AG09309 (cell line): ENCODE measurements at places on chromosomes 7 and 10.

DNA sequence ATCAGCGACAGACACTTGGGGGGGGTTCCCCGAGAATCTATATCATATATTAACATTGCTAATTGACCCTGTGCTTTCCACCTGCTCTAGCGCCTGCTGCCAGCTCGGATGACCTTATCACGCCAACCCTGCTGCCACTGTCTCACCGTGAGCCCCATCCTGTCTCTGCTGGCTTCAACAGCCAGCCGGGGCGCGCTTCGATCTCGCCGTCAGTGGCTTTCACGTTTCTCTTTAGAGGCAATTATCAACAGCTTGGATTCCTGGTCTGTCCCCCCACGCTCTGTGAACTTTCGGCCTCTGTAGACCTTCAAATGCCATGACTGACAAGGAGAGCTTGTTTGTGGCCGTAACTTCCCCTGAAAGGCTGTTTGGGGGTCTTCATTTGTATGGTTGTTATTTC, 123.0 kb downstream of the EBF3 start:
- no peak for DNase-seq

- no peak for DNase-seq
These were observed 15.3 kb downstream of the IGF2BP3 start for GRCh38 chr7:23454881-23455526.

DNA sequence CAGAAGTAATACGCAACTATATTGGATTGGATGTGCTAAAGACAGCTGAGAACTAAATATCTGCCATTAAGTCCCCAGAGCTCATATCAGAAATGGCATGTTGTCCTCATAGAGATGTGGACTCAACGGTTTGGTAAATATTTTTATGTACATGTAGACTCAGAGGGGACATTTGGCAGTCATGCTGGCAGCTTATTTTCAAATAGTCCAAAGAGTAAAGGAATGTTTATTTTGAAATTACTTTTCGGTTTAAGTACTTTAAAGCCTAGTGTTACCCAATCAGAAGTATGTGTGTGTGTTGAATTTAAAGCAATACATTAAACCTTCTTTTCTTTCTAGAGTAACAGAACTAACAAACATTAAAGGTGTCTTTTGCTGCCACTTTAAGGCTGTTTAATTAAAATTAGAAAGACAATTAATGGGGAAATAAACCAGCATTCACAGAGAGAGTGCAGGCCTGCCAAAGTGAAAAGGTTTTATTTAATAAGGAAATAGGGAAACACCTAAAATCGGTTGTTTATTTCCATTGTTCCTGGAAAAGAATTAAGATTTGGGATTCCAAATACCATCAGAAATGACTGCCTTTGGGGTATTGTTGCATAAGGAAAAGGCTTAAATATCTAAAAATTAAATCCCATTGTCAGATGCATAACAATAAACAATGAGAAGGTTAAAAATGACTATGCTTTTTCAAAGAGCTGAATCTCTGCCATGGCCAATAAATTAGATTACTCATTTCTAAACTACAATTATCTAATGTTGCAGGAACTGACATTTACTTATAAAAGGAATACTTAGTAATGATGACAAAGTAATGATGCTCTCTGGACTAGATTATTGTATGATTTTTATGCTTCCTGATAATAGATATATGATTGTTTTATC, 113.4 kb upstream of the AHR start:
- DNase-seq, result peak; percentile 31

GRCh38 chr10:85609509-85609908, 757.1 kb downstream of the GRID1 start:
- no peak for DNase-seq

- no peak for DNase-seq
These were observed 199.4 kb downstream of the HDAC9 start for GRCh38 chr7:18694911-18695310.

DNA sequence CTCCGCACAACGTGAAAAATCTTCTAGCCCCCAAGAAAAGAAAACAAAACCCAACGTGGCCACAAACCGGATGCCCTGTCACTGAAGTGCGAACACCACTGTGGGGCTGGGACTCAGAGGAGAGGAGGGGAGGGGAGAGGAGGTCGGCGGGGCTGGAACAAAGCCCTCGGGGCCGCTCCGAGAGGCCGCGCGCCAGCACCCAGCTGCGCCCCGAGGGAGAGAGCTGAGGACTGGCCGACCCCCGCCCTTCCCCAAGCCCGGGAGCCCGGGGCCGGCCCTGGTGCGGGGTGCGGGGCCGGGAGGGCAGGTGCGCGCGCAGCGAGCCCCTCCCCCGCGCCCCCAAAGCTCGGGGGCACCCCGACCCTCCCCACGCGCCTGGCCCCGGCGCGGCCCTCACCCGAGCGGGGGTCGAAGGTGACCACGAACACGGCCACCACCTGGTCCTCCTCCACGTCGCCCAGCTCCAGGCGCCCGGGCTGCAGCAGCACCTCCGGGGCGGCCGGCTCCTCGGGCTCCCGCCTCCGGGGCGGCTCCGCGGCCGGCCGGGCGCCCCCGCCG, 398 bp downstream of the DENND11 start:
- no peak for DNase-seq

- DNase-seq, result no peak
These were observed 55.0 kb downstream of the RAB11FIP2 start for GRCh38 chr10:117991701-117992100.

- DNase-seq, result no peak
These were observed 366.9 kb upstream of the NUPR2 start for GRCh38 chr7:56483153-56483552.

GRCh38 chr10:42926843-42927242, 144.2 kb downstream of the BMS1 start:
- DNase-seq, result peak; percentile 8

DNA sequence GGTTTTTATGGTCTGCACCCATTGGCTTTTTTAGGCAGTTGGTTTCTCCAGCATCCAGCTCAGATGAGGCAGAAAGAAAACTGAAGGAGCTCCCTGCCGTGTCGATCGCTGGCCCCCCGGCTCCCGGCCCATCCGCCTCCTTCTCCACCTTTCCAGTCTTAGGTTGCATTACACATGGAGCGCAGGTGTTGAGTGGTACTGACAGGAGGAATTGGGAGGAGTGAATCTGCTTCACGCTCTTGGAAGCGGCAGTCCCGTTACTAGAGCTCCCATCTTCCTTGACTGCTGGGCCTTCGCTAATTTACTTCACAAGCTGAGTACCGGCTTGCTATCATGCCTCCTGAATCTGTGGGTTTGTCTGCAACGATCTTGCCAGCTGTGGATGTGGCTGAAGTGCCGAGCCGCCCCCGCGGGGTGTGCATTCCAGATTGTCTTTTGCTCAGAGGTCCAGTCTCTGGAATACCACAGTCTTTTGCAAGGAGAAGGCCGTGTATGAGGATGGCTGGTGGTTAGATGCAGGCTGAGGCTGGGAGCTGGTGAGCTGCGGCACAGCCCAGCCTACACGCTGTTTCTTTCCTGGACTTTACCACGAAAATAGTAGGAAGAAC, 17.1 kb downstream of the IQCE start:
- DNase-seq, result no peak
